ENCODE measurements at places on chromosomes 2 and 18.

- DNase-seq = no peak
These were observed 42.6 kb upstream of the MAP4K3 start for GRCh38 chr2:39479696-39480095.

- no peak for DNase-seq
These were observed 86.0 kb downstream of the TPO start for GRCh38 chr2:1499033-1499795.

DNA sequence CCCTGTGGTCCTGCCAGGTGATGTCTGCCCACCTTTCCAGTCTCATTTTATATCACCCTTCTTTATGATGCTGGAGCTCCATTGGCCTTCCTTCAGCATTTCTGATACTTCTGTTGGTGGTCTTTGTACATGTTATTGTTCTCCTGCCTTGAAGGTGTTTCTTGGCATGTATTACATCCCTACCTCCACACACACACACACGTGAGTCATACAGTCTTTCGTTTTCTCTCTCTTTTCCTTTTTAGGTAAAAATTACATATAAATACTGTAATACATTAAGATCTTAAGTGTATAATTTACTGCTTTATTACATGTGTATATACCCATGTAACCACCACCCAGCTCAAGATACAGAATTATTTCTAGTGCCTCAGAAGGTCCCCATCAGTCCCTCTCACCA, 10.2 kb upstream of the ADGRF3 start:
- DNase-seq = no peak

GRCh38 chr2:4662161-4662779, 958.9 kb downstream of the DCDC2C start:
- no peak for DNase-seq

DNA sequence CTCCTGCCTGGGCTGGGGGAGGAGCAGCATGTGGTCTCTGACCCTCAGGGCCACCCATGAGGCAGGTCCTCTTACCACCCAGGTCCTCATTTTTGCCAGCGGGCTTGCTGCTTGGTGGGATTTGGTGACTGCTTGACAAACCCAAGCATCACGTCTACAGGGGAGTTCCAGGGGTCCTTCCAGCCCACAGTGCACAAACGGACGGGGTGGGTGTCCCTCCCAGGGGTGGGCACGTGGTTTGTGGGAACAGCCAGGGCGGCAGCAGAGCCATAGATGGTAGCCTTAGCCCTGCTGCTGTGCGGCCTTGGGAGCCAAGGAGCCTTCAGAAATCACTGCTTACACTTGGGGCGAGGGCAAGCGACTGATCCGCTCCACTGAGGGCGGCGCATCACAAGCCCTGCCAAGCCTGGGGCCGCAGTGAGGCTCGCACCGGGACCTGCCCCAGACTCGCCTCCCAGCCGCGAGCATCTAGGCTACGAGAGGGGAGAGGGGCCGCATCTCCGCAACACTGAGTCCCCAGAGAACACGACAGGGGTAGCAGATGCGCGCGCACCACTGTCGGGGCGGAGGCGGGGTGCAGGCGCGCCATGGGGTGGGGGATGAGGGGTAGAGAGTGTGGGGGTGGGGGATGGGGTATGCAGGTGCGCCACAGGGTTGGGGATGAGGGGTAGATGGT, 36.9 kb downstream of the SNED1 start:
- no peak for DNase-seq

- no peak for DNase-seq
These were observed 85.3 kb downstream of the ZNF407 start for GRCh38 chr18:74682991-74683297.

DNA sequence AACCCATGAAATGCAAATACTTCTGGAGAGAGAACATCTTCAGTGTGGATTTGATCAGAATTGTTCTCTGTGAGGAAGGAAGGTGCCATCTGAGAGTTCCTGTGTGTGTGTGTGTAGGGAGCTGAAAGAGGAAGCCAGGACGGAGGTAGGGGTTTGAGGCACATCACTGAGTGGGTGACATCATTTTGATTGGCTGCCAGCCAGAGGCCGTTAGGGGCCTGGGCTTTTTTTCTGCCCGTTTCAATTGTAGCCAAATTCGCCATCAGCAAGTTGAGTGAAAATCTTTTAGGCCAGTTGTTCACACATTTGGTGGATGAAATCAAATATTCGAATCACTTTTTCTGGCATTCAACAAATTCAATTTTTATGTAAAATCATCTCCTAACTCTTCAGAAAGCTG, 48.9 kb downstream of the TSN start:
- no peak for DNase-seq
